ENCODE measurements at places on chromosomes 16 and 17.

- no peak for DNase-seq
Measured at GRCh38 chr16:68362262-68362913, 51.6 kb downstream of the PRMT7 start.

GRCh38 chr16:559411-560203 is 587 bp upstream of the PRR35 start:
- no peak for DNase-seq

DNA sequence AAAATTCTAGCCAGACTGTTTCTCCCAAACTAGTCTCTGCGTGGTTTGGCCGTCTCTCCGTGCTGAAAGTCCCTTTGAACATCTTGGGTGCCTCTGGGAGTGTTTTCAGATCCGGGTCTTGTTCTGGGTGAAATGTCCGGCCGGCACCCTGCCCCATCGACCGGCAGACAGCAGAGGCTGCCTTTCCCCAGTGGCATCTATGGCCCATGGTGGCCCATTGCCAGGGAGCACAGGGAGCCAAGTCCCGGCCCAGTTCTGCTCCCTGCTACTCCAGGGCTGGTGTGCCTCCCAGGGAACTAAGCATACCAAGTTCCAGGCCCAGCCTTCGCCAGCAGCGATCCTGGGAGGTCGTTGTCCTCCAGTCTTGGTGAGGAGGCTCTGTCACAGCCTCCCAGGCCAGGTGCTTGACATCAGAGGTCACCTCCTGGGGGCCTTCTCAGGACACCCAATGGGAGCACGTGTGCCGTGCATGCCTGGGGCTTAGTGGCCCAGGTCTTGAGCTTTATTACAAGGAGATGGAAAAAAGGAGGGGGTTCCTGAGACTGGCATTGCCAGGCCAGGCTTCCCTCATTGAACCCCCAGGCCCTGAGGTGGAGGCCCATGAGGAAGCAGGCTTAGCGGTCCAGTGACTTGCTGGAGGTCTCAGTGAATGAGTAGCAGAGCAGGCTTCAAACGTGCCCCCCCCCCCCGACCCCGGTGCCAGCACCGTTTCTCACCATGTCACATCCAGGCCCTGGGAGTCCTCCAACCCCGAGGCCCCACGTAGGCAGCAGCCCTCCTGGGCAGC is 54.0 kb downstream of the PGS1 start:
- DNase-seq = no peak

GRCh38 chr17:16381496-16381820 is 567 bp downstream of the UBB start:
- no peak for DNase-seq

GRCh38 chr16:67177743-67178699 is 5.7 kb downstream of the MATCAP1 start:
- no peak for DNase-seq

DNA sequence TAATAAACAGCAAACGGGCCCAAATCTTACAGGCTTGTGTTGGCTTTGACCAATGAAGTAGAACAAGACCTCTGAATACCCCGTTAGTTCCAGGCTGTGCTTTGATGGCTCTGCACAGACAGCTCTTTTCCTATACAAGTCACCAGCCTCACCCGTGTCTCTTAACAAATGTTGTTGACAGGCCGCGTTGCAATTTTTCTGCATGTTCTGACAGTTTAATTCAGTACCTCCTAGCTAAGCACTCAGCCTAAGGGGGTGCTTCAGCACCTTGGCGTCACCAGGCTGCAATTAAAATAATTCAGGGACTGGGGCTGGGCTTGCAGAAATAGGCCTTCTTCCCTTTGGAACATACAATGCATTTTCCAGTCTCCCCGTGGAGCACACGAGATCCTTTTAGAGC is 500.1 kb downstream of the MAF start:
- DNase-seq = no peak
